T-helper 17 cell (primary cell): ENCODE measurements at places on chromosomes 13 and 19.

DNA sequence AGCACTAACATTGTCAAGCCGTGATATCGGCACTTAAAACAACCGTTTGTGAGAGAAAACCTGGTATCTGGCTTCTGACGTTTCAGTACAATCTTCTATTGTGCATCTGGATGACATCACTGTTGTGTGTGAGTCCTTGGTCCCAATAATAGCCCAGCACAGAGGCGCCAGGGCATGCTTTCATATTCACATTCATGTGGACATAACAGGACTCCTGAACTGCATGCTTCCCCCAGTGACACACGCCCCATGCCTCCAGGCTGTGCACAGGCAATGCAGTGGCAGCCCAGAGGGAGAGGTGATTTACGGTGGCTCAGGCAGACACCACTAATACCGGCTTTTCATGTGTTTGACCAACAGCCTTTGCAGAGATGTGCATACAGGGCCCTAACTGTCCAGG is 58.1 kb downstream of the MRPL57 start:
- no peak for DNase-seq

GRCh38 chr19:33306853-33307792 is 4.8 kb upstream of the CEBPA start:
- DNase-seq = no peak

DNA sequence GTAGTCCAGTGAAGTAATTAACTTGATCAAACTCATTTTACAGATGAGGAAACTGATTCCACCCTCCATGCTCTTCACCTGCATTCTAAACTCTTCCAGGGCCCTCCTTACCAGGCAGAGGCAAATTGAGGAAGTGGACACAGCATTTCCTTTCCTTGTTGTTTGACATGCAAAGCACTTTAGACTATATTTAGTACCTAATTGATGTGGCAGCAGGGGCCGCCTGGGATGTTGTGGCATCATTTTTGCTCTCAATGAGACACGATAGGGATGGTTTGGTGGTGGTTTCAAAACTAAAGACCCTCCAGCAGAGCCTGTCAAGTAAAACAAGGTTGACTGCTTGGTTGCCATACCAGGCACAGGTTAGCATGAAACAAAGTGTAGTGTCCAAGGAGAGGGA is 7.9 kb downstream of the SIPA1L3 start:
- DNase-seq = no peak

- no peak for DNase-seq
Measured at GRCh38 chr19:48308631-48309586, 16.4 kb upstream of the EMP3 start.

GRCh38 chr13:79194272-79194671 is 211.8 kb downstream of the RBM26 start:
- DNase-seq = no peak

GRCh38 chr19:7902796-7903243 is 857 bp upstream of the MAP2K7 start:
- no peak for DNase-seq

- DNase-seq = no peak
Measured at GRCh38 chr13:88345171-88345847, 674.1 kb downstream of the SLITRK5 start.

GRCh38 chr19:46478356-46478986 is 7.1 kb upstream of the PNMA8A start:
- DNase-seq = no peak

DNA sequence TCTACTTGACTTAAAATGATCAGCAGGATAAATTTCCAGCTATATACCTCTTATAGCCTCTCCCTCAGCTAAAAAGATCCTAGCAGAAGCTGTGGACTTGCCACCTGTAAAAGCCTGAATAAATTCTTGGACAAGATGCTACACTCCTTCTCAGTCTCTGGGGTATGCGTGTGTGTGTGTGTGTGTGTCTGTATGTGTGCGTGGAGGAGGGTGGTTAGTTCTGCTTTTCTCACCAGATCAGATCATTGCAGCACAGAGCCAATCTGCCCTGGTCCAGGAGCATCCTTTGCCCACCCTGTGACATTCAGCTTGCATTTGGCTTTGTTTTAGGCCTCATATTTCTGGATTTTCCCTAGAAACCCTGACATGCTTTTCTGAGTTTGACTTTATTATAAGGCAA is 438.3 kb downstream of the RFC3 start:
- DNase-seq = no peak
